K562 (cell line): ENCODE measurements at places on chromosomes 2 and 18.

- peaks cover 5% of the 10 kb centered on the region; the same call in 1 of the 2 replicates for H3K4me1 ChIP-seq
- no peaks in the 10 kb centered on the region for H3K27me3 ChIP-seq
- no peak overlapping the region for H3K4me3 ChIP-seq
Observed at GRCh38 chr18:76167845-76168621, 327.0 kb downstream of the ZNF516 start.

GRCh38 chr2:58045580-58046334, 849 bp upstream of the VRK2 start:
- H3K36me3 ChIP-seq: peaks cover 14% of the 10 kb centered on the region; the same call in 2 of the 3 replicates
- peak overlapping the region; percentile 93 for H3K27ac ChIP-seq
- H3K4me1 ChIP-seq: peaks cover 14% of the 10 kb centered on the region
- no peak for DNase-seq
- peak overlapping the region; percentile 66 for H3K4me3 ChIP-seq

- no peak overlapping the region for H3K27ac ChIP-seq
- no peak overlapping the region for H3K4me3 ChIP-seq
- no peak for DNase-seq
- H3K27me3 ChIP-seq: peaks cover 2% of the 10 kb centered on the region; the same call in 1 of the 3 replicates
Observed at GRCh38 chr2:1486670-1487069, 73.4 kb downstream of the TPO start.

- H3K27ac ChIP-seq: no peak overlapping the region
- no peaks in the 10 kb centered on the region for H3K4me1 ChIP-seq
- no peak for DNase-seq
- no peaks in the 10 kb centered on the region for H3K36me3 ChIP-seq
- H3K4me3 ChIP-seq: no peak overlapping the region
- no peaks in the 10 kb centered on the region for H3K27me3 ChIP-seq
Observed at GRCh38 chr18:70936160-70936559, 647.3 kb downstream of the SOCS6 start.

GRCh38 chr2:17717666-17718065, 35.9 kb downstream of the SMC6 start:
- H3K4me1 ChIP-seq: 0 out of 2 replicates have a peak, but pooled peaks cover 3% of the 10 kb centered on the region
- peak; percentile 85 for DNase-seq
- no peak overlapping the region for H3K4me3 ChIP-seq
- H3K27ac ChIP-seq: peak overlapping the region; percentile 51; the same call in 1 of the 3 replicates
- no peaks in the 10 kb centered on the region for H3K27me3 ChIP-seq
- peaks cover 92% of the 10 kb centered on the region for H3K36me3 ChIP-seq
